Amygdala (tissue), 56 donors: ENCODE measurements at places on chromosomes 5 and 9.

GRCh38 chr9:27365707-27366376 lies 68.9 kb upstream of the EQTN start:
- DNase-seq: no peak

DNA sequence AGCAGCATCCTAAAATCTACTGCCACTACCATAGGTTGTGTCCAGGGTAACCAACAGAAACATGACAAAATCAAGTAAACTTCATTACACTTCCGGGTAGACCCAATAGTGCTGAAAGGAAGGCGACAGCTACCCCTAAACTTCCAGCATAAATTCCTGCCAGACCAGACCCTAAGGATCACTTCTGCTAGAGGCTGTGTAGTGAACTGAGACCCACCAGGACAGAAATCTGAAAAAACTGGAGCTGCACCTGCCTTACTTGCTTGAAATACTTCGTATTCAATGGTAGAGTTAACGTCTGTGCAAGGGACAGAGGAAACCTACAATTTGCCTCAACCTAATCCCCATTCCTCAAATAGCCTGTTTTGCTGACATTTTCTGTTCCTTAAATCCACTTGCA lies 1.0 kb upstream of the SECISBP2 start:
- no peak for DNase-seq

DNA sequence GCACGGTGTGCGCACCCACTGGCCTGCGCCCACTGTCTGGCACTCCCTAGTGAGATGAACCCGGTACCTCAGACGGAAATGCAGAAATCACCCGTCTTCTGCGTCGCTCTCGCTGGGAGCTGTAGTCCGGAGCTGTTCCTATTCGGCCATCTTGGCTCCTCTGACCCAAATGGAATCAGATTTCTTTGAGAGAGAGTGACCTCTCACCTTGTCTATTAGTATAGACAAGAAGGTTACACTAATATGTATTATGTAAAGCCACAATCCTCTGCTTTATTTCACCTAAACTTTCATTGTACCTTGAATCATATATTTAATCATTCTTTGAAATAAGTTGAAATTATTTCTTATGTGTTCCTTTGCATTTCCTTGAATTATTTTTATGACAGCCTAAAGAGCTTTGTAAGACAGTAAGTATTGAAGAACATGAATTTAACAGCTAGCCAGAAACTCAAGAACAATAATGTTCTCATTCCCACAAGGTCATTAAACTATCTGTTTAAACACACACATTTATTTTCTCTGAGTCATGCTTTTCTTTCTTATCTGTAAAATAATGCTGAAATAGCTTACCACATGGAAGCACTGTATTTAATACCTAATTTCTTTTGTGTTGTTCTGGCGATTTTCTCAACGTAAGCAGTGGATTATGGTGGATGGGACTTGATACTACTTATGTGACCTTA lies 91.8 kb upstream of the DMRTA1 start:
- no peak for DNase-seq

DNA sequence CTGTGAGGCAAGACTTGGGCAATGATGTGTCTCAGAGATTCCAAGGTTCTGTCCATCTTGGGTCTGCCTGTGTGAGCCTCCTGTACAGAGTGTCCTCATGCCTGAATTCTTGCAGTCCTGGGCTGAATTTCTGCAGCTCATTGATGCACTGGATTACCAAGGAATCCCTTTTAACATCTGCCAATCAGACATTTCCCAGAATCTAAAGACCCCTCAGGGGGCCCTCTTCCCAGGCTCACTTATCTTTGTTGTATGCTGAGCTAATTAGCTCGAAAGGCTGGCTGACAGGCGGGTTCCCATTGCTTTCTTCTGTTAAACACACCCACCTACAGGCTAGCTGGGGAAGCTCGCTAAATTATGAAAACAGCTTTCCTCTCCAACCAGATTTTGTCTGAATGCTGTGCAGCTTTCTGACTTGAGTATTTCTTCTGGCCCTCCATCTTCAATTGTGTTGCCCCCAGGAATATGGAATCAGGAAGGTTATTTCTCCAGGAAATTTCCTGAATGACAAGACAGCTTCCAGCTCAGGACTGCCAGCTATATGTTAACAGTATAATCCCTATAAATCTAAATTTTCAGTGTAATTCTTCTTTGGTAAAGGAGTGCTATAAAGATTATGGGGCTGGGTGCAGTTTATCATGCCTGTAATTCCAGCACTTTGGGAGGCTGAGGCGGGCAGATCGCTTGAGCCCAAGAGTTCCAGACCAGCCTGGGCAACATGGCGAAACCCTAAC lies at the start of gene LIX1:
Gene LIX1, minus strand, starts transcription at position 91 of the 734 bp plus-strand sequence. Its CDS starts 35 bp downstream, at position 56.
- DNase-seq: peak; percentile 48

DNA sequence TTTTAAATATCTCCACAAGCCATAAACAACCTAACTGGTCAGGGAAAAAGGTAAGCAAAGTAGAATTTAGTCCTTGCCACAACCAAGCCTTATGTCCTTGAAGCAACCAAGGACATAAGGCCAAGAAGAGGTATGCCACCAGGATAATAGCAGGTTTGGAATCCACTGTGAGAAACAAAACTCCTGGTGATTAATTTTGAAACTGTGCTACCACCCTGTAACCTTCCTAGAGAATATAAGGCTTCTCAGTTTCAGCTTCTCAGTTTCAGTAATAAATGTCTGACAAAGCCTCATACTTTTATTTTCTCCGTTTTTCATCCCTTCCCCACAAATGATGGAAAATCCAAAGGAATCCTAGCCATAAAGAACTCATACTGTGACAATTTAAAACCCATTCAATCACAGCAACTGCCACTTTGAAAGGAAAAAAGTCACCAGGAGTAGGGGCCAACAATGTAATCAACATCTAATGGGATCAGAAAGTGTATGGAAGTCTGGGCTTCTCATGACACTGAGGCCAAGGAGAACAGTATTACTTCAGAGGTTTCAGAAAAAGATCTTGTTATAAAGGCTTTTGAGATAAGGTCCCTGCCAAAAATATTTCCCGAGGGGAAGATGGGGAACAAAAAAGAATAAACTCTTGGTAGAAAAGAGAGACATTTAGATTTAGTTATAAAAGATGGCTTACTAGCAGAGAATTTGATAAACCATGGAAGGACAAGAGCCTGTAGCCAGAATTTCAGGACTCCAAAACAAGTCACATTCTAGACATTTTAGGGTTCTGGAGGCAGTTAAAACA lies 189.2 kb downstream of the TSSK1B start:
- DNase-seq: no peak

DNA sequence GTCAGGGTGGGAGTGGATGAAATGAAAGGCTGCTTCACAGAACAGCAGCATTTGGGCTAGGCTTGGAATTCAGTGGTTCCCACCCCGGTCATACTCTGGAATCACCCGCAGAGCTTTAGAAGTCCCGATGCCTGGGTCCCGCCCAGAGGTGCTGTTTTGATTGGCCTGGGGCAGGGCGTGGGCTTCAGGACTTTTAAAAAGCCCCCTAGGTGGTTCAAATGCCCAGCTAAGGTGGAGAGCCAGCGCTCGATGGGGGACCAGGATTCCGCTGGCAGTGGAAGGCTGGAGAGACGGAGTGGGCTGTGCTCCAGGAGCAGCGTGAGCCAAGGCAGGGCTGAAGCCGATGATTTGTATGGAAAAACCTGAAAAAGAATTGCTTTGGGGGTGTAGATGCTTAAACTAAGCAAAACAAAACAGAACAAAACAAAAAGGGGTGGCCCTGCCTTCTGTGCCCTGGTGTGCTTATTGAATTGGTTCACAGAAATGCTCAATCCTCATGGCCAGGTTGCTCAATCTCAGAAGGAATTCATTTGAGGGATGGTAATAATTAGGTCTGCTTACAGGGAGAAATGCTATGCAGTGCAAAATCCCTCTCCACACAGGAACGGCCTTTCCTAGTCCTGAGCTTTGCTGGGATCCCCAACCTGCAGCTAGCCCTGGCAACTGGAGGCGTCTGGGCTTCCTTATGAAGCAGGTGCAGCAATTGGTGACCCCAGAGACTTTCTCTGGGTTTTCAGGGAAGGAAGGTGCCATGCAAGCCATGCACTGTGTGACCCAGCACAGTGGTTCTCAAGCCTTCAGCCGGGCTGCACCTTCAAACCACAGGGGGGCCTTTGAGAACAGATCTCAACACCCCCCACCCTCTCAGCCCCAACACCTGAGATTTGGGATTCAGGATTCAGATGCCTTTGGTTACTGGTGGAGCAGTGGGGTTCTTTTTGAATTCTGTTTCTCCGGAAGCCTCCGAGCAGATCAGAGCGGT lies 174.0 kb upstream of the ZNF618 start:
- no peak for DNase-seq

- DNase-seq: no peak
Measured at GRCh38 chr5:5511904-5512416, 89.5 kb downstream of the ICE1 start.

- DNase-seq: no peak
Measured at GRCh38 chr9:75053869-75054268, 25.8 kb upstream of the CARNMT1 start.

GRCh38 chr9:116565986-116566385 lies 121.1 kb upstream of the TRIM32 start:
- no peak for DNase-seq

DNA sequence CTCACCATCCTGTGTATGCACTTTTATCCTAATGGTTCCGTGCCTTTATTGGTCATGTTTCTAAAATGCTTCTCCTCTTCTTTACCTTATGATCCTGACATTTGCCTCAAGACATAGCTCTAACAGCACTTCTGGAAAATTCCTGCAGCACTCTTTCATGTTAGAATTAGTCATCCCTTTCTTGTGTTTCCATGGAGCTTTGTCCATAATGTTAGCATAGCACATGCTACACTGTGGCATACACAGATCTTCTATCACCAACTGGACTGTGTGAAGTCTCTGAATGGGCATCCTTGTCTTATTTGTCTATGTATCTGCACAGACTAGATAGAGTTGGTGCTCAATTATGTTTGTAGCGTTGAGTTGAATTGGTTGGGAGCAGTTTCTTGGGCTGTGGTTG lies 2.0 kb downstream of the SCGB3A2 start:
- DNase-seq: no peak

- no peak for DNase-seq
Measured at GRCh38 chr5:100840370-100840769, 62.7 kb downstream of the ST8SIA4 start.
